Suppressor macrophage (primary cell): ENCODE measurements at places on chromosomes 7 and 10.
A peak's percentile ranks its signal among the peaks of the same experiment; 100 is the strongest.

- DNase-seq, result no peak
These were observed 131.6 kb downstream of the NRBF2 start for GRCh38 chr10:63264617-63265221.

DNA sequence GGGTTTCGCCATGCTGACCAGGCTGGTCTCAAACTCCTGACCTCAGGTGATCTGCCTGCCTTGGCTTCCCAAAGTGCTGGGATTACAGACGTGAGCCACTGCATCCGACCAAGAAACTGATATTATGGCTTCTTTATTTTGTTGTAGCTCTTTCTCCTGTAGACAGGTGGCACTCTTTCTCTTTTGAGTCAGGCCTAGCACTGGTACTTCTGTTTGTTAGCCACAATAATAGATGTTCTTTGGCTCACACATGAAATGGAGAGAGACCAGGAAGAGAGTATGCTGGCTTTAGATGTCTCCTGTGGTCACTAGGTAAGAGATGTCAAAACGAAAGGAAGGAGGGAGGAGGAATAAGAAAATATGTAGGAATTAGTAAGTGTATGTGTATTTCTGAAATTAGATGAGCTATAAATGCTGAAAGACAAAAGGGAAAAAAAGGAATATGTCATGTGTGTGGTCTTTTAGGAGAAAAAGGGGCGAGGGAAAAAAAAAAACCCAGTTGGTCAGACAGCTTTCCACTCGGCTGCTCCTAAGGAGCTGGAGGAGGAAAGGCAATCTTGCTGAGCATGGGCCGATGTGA is 78.7 kb downstream of the CLEC2L start:
- DNase-seq, result peak; percentile 67

- no peak for DNase-seq
These were observed 149.4 kb downstream of the DNAJB6 start for GRCh38 chr7:157486007-157486755.

GRCh38 chr10:76072384-76072783 is 641.0 kb downstream of the LRMDA start:
- DNase-seq, result no peak

GRCh38 chr7:14888962-14889361 is 13.6 kb downstream of the DGKB start:
- no peak for DNase-seq

DNA sequence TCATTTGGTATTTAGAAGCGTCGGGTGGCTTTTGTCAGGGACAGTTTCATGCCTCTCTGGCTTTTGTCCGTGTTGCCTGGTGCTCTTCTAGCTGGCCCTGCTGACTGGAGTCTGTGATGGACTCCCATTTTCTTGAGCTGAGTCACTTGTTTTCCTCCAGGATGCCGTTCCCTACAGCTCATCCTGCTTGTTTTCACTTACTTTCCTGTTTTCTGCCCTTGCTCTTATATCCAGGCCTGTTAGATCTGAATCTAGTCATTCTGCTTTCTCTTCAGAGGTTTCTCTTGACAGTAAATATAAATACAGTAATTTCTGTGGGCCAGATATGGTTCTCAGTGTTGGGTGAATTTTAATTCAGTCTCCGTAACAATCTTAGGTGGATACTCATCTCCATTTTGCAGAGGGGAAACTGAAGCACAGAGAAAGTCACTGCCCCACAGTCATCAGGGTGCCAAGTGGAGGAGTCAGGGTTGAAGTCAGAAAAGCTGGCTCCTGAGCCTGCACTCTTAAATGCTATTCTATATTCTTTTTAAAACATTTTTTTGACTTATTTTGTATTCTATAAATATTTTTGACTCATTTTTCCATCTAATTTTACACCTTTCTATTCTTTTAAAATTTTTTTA is 85.4 kb downstream of the CCNY start:
- no peak for DNase-seq

- DNase-seq, result peak; percentile 71
These were observed 604 bp downstream of the MXI1 start for GRCh38 chr10:110207805-110208613.

DNA sequence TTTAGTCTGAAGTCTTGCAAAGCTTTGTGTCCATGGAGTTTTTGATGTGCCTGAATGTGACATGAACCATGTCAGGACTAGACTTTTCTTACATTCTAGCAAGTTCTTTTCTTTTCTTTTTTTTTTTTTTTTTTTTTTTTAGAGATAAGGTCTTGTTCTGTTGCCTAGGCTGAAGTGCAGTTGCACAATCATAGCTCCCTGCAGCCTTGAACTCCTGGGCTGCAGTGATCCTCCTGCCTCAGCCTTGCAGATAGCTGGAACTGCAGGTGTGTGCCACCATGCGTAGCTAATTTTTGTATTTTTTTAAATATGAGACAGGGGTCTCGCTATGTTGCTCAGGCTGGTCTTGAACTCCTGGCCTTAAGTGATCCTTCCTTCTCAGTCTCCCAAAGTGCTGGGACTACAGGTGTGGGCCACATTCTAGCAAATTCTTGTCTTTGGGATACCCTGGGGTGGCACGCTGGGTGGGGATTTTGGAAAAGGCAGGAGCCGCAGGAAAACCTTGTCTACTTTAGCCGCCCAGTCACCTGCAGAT is 152.8 kb downstream of the SVIL start:
- DNase-seq, result no peak

GRCh38 chr10:97843281-97843671 is 6.4 kb upstream of the GOLGA7B start:
- no peak for DNase-seq

DNA sequence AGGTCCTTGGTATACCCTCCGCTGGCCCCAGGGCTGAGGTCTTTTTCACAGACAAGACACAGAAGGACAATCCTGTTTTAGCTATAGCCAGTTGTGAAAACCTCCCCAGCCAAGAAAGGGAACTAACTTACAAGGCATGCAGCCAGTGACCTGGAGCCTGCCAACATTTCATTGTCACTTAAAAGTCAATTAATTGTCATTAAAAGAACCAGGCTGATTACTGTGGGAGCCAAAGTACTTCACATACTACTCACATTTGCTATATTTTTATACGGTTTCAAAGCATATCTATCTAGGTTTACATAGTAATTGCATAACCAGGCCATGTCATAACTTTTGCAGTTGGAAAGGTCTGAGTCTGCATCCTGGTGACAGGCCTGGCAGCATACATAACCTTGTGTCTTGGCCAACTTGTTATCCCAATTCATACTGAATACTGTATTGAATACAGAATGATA is 31.1 kb downstream of the NRBF2 start:
- DNase-seq, result peak; percentile 16

DNA sequence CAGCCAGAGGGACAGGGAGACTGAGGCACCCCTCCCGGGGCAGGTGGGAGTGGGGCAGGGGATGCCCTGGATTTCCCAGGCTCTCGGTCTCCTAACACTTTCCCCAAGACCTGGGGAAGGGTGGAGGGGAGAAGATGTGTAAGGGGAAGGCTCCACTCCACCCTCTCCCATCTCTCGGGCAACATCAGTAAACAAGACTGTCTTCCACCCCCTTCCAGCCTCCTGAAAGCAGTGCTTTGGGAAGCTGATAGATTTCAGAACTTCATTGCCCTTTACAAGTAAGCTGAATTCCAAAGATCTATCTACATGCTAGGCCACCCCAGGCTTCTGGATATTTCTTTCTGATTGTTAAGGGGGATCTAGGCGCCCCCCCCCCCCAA is 3.7 kb downstream of the FLNC start:
- no peak for DNase-seq

DNA sequence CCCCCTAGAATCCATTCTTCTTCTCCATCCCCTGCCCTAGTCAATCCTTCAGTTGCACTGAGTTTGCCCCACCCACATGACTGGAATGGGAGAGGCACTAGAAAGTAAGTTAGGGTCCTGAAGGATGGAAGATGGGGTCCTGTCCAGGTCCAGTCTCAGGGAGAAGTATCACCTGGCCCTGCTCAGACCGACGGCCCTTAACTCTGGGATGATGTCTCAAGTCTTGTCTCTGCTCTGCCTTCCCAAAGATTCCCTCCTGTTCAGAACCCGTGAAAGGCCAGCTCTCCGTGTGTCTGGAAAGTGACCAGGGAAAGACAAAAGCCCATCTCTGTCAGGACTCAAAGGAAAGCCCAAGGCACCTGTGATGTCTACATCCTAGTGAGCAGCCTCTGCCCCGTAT is 88.8 kb downstream of the OAT start:
- DNase-seq, result no peak

DNA sequence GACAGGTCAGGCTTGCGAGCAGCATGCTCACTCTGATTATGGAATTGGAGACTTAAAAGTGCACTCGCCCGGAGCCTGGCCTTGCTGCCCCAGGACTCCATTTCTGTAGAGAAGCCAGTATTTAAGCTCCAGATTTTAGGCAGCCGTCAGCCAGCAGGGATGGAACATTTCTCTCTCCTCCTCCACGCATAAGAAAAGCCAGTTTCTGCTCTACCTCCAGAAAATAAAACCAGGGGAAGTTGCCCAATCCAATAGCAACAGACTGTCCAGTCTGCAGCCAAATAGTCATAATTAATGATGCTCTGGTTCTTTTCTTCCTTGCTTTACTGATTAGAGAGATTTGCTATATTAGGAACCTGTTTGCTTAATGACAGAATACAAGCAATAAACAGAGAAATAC is 203.2 kb downstream of the GFRA1 start:
- no peak for DNase-seq

DNA sequence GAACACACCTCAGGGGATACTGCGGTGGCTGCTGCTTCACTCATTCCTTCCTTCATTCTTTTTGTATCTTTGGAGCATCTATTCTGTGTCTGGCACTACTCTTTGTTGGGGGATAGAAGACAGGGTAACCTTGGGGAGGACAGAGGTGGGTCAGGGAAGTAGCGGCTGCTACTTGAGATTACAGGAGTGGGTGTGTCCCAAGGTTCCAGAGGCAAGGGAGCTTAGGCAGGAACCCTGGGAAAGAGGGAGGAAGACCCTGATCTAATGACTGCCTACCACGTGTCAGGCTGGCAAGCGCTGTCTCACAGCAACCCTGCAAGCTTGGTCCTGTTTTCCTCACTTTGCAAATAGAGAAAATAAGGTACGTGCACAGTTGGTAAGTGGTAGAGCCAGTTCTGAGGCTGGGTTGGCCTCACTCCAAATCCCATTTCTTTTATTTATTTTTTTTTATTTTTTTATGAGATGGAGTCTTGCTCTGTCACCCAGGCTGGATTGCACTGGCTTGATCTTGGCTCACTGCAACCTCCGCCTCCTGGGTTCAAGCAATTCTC is 985.9 kb upstream of the ZNF722 start:
- DNase-seq, result no peak

GRCh38 chr7:25855854-25856782 is 295.9 kb upstream of the NFE2L3 start:
- DNase-seq, result no peak

GRCh38 chr7:114930829-114931655 is 9.1 kb downstream of the MDFIC start:
- peak; percentile 92 for DNase-seq

DNA sequence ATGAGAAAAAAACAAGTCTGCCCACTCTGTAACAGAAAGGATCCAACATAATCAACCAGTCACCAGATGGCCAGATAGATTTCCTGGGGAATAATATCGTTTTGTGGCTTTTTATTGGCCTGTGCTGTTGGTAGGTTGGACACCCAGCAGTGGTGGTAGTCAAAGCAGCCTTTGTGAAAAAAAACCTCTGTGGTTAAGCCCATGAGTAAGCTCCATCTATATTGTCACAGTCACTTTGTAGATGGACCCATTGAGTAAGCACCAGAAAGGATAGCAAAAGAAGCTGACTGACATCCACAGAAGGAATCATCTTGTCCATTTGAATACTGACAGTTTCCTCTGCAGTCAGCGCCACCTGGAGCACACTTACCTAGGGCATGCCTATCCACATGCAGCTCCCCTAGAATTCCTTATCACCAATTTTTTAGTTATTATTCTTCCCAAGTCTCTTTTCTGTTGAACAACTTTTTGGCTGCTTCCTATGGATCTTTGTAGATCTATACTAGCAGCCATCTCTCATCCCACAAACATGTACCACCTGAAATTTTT is 96.9 kb downstream of the IQUB start:
- no peak for DNase-seq
